Activated CD4-positive, alpha-beta T cell treated with anti-CD3 and anti-CD28 coated beads for 4 hours (primary cell): ENCODE measurements at places on chromosomes 5 and 9.

DNA sequence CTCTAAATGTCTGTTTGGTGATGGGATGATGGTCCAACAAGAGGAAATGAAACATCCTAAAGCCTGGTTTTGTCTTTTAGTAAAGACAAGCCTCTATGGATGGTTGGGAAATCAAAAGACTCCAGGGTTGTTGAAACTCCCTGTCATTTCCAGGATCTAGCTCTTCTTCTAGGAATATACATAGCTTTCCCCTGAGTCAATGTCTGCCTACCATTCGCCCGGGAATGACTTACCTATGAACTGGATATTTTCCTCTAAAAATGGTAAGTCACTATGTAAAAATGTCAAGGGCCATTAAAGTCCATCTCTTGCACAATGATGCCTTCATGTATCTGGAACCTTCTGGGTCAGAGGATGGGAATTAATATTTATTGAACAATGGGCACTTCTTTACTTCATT lies 11.1 kb upstream of the KIF12 start:
- no peak for DNase-seq

- DNase-seq = no peak
Observed at GRCh38 chr5:125205601-125206225, 459.3 kb upstream of the ZNF608 start.

DNA sequence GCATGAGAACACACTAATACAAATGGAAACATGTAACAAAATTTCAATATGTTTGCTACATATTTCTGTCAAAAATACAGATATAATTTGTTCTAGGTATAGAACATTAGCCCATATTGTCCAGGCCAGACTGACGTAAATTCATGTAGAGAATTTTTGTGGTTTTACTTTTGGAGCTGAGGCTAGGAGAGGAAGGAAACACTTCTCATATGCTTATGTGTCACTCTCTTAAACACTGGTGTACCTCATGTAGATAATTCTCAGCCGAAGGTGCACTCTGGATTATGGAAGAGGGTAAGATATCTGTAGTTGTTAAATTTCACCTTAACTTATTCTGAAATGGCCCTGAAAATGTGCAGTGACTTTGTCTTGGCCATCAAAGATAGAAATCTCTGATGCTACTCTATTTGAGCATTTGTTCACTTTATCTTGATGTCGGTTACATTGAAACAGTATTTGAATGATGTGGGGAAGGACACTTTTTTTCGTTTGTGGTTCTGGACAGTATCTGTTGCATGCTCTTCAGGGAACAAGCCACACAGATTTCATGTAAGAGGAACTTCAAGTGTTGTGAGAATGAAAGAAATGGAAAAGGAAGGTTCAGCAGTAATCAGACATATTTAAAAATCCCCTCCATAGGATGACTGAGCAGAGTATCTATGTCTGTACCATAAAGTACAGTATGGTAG lies 202.7 kb downstream of the SPATA31D1 start:
- no peak for DNase-seq

DNA sequence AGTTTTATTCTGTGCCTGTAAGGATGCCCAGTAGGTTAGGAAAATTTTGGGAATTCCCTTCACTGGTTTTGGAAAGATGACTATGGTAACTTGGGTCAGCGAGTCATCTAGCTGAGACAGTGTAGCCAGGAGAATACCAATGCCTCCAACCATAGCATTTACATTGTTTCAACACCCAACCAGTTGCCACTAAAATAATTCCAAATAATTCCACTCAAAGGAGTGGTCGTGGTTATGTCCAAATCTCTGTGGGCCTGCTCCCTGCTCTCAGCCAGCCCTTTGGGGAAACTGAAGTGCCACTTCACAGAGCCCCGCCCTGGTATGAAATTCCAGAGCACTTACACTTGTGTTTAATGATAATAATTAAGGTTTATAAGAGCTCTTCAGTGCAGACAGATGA lies 310.5 kb downstream of the PLK2 start:
- DNase-seq = no peak

GRCh38 chr5:150468206-150468605 lies 18.7 kb upstream of the RPS14 start:
- no peak for DNase-seq

DNA sequence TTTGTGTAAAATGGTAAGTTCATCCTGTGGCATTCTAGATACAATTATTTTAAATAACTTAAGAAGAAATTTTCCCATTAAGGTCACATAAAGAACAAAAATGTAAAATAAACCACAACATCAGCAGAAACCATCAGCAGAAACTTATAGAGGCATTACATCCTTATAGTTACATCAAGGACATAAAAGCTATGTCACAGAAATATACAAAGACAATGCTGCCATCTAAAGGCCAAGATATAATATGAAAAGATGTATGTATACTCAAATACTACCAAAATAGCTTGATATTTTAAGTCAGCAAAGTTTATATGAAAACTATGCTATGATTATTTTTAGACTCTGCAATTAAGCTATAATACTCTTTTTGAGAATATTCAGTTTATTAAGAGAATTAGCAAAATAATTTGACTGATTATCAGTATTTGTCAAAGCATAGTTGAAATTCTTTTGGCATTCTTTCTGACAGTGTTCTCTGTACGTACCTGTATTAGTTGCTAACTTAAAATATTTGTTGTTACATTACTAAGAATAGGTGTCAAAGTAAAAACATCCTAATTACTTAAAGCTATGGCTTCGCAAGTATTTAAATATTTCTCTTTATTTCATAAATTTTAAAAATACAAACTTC lies 36.2 kb downstream of the FBXL17 start:
- DNase-seq = no peak

DNA sequence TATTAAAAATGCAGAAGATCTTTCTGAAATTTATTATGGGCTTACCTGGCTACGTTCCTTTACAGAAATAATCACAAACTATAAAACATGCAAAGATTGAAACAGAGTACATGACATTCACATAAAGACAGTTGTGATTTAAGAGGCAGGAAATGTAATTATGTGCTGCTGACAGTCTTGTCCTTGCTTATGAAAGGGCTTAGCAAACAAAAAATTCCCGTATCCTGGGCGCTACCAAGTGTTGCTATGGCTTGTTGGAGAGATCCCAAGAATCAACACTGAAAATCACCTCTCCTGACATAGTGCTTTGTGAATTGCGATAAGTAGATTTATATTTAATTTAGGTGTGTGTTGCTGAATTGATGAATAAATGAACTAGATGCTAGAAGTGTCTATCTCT lies 352.5 kb upstream of the C9orf72 start:
- no peak for DNase-seq

GRCh38 chr9:103397868-103398600 lies 402.9 kb downstream of the CYLC2 start:
- DNase-seq = no peak

DNA sequence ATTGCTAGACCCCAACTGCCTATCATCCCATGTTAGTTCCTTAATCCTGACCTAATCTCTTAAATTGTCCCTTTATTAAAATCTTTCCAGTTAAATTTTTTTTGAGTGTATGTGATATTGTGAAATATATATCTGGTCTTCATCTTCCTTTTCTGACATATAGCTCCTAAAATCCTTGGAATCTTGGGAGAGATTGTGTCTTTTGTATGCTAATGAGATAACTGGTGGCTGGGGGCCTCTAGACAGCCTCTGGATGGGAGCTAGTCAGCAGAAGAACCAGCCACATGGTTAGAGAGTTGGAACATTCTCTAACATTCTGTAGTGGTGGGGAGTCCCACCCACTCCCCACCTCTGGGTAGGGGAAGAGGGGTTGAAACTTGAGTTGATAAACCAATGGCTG lies 3.7 kb upstream of the CCL19 start:
- no peak for DNase-seq

GRCh38 chr9:134229466-134230091 lies 65.2 kb upstream of the RNU6ATAC start:
- no peak for DNase-seq

- no peak for DNase-seq
Observed at GRCh38 chr5:43287493-43287892, 25.7 kb downstream of the HMGCS1 start.
